H4 (cell line): ENCODE measurements at places on chromosomes 13 and 19. TPM values are rescaled to one million over a fixed set of nuclear protein-coding genes. Genes with fewer than 3 reads are reported as not detected.
A peak's percentile ranks its signal among the peaks of the same experiment; 100 is the strongest.

DNA sequence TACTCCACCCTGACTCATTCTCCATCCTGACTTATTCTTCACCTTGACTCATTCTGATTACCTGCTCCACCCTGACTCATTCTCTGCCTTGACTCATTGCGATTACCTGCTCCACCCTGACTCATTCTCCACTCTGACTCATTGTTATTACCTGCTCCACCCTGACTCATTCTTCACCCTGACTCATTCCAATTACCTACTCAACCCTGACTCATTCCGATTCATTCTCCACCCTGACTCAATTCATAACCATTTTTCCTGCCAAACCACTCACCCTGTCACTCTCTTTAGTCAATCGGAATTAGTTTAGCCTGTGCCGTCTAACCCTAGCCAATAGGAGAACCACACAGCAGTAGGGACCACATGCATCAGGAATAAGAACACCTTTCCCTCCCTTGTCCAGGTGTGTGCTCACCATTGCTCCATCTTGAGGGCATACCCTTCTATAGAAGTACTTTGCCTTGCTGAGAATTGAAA is 1227.4 kb upstream of the PCDH20 start:
- DNase-seq: peak; percentile 60

The NLRP11 gene
- total RNA-seq: 2.1 and 2.4 TPM in 2 replicates

DNA sequence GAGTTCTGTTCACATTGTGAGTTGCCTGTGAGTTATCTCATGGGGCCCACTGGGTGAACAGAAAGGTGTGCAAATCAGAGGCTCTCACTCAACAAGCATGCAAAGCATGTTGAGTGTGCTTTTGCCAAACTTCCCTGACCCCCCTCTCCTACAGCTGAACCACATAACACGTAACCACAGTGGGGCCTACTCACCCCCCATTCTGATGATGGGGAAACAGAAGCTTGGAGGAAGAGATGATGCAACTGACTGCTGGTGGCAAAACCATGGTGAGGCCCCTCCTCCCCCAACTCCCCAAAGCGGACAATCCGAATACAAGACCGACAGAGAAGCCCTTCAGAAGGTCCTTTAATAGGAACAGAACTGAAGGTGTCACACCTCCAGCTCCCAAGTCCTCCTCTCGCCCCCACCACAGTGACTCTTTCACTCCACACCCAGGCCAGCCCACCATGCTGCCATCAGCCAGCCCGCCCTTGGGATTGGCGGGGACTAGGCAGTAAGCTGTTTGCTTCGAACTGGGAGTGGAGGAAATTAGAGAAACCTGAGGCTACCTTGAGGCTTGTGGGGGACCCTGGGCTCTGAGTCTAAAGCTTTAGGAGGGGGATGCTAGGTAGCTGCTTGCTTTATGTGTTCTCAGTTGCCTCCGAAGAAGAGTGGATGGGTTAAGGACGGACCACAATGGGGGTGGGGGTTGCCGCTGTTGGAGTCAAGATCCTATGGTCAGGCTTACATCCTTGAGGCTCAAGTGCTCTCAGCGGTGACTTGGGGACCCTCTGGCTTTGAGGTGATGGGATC is 3.8 kb downstream of the ZNF784 start:
- no peak for DNase-seq

- no peak for DNase-seq
These were observed 167.1 kb downstream of the FGF9 start for GRCh38 chr13:21837841-21838551.

DNA sequence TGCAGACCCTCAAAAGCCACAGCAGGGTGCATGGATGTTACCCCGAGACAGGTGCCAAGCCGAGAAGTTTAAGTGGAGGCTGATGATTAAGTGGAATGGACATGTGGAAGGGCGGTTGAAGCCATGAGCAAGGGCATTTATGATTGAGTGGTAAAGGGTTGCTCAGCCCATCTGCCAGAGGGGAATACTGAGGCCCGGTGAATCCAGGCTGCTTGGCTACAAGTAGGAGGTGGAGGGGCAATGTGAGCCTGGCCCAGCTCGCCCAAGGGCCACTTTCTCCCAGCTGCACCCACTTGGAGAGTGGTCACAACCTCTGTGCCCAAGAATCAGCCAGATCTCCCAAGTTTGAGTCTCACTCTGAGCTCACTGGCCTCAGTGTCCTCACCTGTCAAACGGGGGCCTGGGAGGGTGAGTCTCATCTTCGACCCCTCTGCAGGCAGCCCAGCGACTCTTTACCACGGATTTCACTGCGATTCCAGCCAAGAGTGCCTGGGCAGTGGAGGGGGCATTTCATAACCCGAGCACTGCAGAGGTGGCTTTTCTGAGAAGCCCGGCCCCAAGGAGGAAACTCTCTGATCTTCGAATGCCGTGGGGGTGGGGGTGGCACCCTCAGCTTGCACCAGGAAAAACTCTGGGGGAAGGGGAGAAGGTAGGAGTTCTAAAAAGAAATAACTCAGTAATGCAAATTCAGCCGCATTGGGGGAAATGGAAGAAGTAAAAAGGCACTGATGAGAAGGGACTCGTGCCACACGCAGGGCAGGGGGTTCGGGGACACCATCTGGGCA is 62.9 kb upstream of the KLF2 start:
- no peak for DNase-seq

GRCh38 chr13:51032831-51033230 is 78.2 kb downstream of the C13orf42 start:
- DNase-seq: no peak

The ZNF562 gene
- total RNA-seq: 21.8 and 32.9 TPM in 2 replicates

DNA sequence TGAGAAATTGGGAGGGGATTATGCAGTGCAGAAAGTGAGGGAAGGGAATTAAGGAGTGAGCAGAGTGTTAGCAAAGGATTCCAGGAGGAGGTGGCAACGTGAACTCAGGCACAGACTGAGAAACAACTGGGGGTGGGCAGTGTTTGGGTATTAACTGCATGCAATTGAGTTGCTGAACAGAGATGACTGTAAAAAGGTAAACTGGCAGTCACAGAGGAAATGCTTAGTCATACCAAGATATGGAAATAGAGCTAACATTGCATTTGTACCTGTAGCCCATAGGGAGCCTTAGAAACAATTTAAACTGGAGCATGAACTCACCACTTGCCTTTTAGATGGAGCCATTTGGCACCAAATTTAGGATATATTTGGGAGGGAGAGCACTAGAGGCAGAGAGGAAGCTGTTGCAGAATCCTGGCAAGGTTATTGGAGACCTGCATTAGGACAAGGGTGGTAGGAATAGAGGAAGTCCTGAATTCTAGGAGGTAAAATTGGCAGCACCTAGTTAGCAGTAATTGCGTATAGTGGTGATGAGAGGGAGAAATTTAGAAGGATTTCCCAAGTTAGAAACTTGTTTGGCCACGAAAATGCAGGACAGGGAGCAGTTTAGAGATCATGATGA is 100.6 kb upstream of the FRY start:
- peak; percentile 33 for DNase-seq

The SIGLEC9 gene
- not detected in 2 replicates for total RNA-seq

DNA sequence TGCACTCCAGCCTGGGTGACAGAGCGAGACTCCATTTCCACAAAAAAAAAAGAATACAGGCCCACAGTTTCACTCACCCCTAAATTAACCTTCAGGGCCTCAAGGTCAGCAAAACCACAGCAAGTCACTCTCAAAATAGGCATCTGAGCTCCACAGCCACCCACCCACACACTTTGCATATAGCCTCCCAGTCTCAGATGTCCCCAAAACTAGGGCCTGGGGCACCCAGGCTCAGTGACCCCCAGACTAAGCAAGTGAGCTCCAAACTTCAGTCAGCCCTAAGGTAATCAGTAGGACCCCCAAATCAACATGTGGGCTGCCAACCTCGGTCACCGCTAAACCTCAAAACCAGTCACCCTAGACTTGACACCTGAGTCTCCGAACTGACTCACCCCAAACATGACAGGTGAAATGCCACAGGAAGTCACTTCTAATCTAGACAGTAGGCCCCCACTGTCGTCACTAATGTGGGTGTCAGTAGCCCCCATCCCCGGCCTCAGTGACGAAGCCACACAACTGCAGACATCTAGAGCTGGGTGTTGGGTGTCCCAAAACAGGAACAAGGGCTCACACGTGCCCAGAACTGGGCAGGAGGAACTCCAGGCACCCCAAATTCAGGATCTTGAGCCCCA is 13.9 kb downstream of the RABAC1 start:
- DNase-seq: no peak

- no peak for DNase-seq
These were observed 26.7 kb downstream of the TSC22D1 start for GRCh38 chr13:44549476-44549875.

The ATP5F1D gene
- 34.9 and 37.0 TPM in 2 replicates for total RNA-seq

- no peak for DNase-seq
These were observed 603.9 kb downstream of the DCT start for GRCh38 chr13:93875547-93875946.

DNA sequence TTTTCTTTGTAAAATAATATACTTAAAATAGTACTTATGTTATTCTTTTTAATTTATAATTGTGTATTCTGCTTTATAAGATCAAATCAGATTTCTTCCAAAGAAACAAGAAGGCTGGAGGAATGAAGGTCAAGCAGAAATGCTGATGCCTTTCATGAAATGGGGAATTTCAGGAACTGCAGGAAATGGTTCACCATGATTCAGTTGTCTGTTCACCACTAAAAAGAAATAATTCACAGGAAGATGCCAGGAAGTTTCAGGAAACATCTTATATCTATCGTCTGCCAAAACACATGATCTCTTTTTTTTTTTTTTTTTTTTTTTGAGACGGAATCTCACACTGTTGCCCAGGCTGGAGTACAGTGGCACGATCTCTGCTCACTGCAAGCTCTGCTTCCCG is 15.7 kb upstream of the SCEL start:
- DNase-seq: no peak

- no peak for DNase-seq
These were observed 29.0 kb downstream of the TNFSF11 start for GRCh38 chr13:42602906-42603305.

GRCh38 chr13:73307481-73307880 is 248.7 kb downstream of the KLF5 start:
- no peak for DNase-seq
